AG10803 (cell line): ENCODE measurements at places on chromosomes 12 and 14.

GRCh38 chr12:75488553-75488952 is 8.0 kb downstream of the GLIPR1 start:
- peak; percentile 55 for DNase-seq

DNA sequence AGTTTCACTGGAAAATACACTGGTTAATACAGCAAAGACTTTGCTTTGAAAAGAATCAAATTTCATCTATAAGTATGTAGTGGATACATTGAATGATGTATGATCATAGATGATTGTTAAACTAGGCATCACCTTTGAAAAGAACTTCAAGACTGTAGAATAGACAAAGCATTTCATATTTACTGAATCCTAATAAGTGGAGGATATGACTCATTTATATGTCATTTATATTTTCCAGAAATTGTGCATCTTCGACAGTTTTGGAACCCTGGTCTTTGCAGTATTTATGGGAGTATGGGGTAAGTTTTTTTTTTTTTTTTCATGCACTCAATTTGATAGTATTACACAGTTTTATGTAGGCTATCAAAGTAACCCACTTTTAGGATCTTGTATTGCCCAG is 161.9 kb downstream of the ANO6 start:
- DNase-seq: no peak

DNA sequence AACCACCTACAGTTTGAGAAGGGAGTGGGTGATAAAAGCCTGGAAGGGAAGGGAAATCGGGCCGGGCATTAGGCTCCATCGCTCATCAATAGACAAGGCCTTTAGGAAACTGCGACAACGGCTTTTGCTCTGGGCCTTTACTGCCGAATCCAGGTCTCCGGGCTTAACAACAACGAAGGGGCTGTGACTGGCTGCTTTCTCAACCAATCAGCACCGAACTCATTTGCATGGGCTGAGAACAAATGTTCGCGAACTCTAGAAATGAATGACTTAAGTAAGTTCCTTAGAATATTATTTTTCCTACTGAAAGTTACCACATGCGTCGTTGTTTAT is 261 bp upstream of the RNU7-1 start:
- DNase-seq: peak; percentile 95

GRCh38 chr12:68913682-68914081 is 19.3 kb downstream of the CPM start:
- peak; percentile 29 for DNase-seq

DNA sequence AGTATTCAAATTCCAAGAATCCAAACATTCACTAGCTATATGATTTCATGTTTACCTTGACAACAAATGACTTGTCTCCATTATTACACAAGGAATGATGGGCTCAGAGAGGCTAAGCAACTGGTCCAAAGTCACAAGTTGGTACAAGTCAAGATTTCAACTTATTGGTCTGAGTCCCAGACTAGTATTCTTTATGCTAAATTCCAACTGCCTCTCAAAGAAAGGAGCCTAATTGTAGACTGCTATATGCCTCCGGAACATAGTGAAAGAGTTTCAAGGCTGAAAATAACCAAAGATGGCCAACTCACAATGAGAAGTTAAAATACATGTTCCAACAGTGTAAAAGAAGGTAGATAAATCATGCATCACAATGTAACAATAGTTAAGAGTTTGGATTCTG is 7.5 kb downstream of the BTG1 start:
- no peak for DNase-seq

DNA sequence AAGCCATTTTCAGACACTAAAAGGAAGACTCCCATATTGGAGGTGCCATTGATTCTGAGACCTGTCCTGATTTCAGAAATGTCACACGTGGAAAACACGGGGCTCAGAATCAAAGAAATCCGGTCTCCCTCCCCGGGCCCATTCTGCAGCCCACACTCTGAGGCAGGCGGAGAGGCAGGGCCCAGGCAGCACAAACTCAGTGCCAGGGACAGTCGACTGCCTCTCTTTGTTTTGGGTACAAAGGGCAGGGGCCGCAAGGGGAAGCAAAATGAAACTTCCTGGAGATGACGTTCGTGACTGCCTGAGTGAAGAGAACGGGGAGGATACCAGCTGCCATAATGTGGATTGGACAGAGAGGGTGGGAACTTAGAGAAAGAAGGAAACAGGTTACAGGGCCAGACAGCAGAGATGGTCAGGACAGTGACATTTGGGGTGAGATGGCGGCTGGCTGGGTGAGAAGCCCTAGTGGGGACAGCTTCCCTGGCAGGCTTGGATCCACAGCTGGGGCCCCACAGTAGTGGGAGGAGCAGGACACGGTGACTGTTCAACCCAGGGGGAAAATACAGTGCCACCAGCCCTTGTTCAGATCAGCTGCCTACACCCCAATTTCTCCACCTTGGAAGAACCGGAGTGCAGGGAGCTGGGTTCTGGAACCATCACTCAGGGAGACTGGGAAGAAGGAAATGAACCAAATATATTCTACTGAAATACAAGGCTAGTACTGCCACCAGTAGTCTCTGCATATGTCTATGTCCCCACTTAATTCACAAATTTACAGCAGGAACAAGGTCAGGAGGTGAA is 8.1 kb downstream of the GAPDH start:
- DNase-seq: no peak

DNA sequence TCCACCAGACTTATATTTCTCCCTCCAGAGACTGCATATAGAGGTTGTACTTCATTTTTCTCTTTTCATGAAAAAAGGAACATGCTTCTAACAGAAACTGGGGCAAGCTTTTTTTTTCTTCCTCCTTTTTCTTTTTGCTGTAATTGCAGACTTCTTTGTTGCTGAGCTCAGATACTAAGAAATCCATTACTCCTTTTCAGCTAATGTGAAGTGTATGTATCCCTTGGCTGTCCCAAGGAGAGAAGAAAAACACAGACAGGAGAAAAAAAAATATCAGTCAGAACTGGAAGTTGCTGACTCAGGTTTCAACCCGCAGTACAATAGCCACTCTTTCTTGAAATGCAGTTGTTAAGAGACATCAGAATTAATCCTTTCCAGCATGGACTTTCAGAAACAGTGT is 1248.4 kb downstream of the LRFN5 start:
- no peak for DNase-seq

GRCh38 chr12:1373901-1374735 is 220.3 kb downstream of the FBXL14 start:
- DNase-seq: peak; percentile 97

GRCh38 chr12:71935594-71935993 is 3.1 kb upstream of the TPH2 start:
- no peak for DNase-seq

DNA sequence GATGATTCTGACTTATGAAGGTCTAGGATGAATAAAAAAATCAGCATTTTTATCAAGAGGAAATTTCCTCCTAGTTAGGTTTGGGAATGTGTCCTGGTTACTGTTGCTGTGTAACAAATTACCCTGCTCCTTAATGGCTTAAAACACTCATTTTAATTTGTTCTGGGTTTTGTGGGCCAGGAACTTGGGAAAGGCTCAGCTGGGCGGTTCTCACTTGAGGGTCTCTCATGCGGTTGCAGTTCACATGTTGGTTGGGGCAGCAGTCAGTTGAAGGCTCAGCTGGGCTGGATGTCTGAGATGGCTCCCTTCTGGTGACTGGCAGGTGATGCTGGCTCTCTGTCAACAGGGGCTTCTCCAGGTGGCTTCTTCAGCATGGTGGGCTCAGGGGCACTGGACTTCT is 214.6 kb downstream of the RBM19 start:
- DNase-seq: no peak

GRCh38 chr12:112523856-112524255 is 105.1 kb downstream of the PTPN11 start:
- DNase-seq: no peak

DNA sequence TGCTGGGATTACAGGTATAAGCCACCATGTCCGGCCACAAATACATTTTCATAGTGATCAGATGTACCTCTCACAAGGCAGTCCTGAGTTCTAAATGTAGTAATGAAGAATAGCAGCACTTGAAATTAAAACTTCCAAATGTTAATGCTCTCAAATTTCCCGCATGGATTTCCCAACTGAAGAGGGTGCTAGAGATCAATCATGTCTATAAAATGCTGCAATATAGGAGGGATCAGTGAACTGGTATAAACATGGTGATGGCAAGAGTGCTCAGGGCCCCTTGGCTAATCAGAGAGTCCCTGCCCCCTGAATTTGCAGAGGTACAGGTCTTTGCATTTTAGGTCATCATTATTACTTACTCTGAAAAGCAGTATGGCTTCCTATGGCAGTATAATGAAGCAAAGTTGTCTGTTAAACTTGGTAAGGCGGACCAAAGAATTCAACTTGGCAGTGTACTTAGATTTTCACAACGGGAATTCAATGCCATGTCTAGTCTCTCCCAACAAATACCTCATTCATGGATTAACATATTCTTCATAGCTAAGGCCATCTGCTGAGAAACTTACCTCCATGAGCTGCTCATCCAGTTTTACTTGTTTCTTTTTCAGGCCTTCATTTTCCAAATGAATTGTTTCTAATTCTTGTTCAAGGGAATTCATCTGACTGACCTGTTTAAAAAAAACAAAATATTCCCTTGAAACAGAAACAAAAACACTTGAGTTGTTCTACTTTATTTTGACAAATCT is 67.0 kb upstream of the SAV1 start:
- DNase-seq: no peak

DNA sequence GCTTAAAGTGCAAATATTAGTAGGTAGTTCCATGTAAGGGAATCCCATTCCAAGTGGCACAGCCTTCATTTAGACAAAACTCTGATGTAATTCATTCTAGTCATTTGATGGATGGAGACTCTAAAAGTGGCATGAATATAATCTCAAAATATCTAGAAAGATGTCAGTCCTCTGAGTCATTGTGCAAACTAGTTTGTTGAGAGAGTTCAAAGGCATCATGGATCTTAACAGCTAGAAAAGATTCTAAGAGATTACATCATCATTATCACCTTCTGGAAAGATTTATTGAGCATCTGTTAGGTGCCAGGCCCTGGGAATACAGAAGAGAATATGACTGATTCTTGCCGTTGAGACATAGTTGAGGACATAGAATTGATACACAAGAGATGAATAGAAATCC is 30.7 kb downstream of the CRADD start:
- DNase-seq: peak; percentile 48

DNA sequence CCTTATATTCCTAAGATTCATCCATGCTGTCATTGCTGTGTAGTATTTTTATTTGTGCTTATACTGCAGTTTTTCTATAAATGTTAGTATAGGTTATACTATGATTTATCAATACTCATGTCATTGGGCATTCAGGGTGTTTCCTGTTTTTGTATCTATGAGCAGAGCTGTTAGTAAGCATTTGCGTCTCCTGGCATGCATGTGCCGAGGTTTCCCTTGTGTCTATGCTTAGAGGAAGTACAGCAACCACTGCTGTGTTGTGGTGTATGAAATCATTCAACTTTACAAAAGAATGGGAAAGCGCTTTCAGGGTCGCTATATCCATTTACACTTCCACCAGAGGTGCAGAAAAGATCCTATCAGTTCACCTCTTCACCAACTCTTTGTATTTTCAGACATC is 122.7 kb downstream of the RGS6 start:
- DNase-seq: no peak

DNA sequence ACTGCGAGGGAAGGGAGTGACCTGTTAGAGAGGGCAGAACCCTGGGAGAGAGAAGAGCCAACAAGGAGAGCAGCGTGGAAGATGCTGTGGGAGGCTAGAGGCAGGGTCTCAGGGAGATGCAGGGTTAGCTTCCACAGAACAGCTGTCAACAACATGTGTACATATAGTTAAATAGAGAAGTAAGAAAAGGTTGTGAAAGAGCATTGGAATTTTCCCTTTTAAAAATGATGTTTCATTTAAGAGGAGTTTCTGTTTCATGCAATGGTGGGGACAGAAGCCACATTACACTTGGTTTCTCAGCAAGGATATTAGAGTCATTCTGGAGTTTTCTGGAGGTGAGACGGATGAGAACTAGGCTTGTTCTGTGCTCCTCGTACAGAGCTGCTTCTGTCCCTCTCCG is 23.8 kb upstream of the TBC1D30 start:
- no peak for DNase-seq

DNA sequence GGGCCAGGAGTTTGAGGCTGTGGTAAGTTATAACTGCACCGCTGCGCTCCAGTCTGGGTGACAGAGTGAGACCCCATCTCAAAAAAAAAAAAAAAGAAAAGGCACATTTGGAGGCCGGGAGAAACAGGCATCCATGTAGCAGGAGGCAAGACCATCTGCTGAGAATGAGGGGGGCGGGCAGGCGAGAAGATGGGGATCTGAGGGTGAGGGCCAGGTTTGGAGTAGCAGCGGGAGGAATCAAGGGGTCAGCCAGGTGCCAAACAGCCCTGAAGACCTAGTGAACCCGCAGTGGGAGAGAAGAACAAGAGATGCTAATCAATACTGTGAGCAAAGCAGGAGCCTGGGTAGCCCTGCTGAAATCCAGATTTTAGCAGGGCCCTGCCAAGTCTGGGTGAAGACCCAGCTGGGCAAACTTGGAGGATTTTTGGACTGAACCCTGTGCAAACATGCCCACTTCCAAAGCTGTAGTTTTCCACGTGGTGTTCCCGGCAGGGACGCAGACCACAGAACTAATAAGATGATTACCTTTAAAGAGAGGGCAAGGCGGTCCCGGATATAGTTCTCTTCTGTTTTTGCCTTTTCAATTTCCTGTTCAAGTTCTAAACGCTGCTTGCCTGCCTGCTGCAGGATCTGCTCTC is 61.0 kb downstream of the NIN start:
- DNase-seq: no peak

- no peak for DNase-seq
Observed at GRCh38 chr14:94767321-94767878, 2.5 kb downstream of the GSC start.

DNA sequence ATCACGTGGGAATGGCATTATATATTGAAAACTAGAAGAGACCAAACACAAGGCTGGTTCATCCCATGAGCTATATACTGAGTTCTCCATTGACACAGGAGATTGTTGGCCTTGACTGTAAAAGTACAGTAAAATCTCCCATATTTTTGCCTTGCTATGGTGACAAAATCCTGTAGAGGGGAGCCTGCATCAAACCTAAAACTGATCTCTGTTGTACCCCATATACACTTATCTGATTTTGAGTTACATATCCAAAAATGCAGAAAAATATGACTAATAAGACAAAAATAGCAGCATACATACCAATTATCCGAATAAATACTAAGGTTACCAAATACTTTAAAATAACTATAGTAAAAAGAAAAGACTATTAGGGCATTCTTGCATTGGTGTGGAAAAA is 60.4 kb downstream of the TMTC3 start:
- DNase-seq: peak; percentile 48
